Heart right ventricle (tissue), 16 donors: ENCODE measurements at places on chromosomes 2 and 18. TPM values are rescaled to one million over a fixed set of nuclear protein-coding genes. Genes with fewer than 3 reads are reported as not detected.

The TMEM18 gene
- total RNA-seq = 11.1 TPM

The TSGA10 gene
- total RNA-seq = 1.8 TPM

The PLEKHH2 gene
- total RNA-seq = 0.93 TPM

The TMSB10 gene
- 530 TPM for total RNA-seq

The CD8B2 gene
- total RNA-seq = not detected

The REG3A gene
- total RNA-seq = not detected

The CCBE1 gene
- total RNA-seq = 0.24 TPM

The RBMS1 gene
- total RNA-seq = 61.8 TPM

The PAX3 gene
- total RNA-seq = not detected

The SLC9A4 gene
- not detected for total RNA-seq

The CFAP65 gene
- not detected for total RNA-seq

The C2orf80 gene
- total RNA-seq = not detected

GRCh38 chr2:11703700-11704099 is 33.7 kb upstream of the NTSR2 start:
- no peak for DNase-seq

- DNase-seq = no peak
These were observed 80.6 kb upstream of the HS6ST1 start for GRCh38 chr2:128399256-128399655.

DNA sequence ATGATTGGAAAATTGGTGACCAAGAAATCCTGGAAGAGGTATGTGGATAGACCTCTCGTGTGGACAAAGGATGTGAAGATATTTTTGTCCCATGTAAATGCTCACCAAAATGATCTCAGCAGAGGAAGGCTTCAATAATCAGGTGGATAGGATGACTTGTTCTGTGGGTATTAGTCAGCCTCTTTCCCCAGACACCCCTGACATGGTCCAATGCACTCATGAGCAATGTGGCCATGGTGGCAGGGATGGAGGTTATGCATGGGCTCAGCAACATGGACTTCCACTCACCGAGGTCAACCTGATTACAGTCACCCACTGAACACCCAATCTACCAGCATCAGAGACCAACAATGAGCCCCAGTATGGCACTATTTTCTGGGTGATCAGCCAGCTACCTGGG is 20.2 kb downstream of the CHRNA1 start:
- no peak for DNase-seq

DNA sequence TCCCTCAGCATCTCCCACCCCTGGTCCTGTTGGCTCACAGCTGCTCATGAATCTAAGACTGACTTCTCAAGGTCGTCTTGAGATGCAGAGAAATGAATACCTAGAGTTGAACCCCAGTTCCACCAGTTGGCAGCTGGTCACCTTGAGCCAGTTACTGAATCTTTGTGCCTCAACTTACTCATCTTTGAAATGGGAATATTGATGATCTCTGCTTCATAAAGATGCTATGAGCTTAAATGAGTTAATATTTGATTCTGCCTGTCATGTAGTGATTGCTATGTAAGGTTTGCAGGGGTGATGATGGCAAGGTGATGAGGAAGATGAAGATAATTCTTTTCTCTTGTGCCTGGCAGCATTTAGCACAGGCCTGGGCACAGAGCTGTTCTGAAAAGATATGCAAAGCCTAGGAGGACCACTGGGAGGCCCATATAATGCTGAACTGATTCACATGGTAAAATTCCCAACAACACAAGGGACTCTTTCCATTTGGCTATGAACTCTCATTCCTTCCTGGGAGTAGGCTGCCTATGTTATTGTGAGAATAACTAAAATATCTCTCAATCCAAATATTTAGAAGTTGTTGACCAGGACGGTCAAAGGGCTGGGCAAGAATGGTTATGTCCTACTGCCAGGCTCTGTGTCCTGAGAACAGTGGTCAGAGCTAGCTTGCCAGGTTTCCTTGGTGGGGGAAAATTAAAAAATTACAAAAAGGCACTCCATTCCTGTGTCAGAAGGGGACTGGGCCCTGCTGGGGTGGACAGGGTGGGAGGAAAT is 70.9 kb downstream of the APOB start:
- DNase-seq = no peak

- DNase-seq = no peak
These were observed 95.4 kb downstream of the PRKCE start for GRCh38 chr2:45746888-45747287.

DNA sequence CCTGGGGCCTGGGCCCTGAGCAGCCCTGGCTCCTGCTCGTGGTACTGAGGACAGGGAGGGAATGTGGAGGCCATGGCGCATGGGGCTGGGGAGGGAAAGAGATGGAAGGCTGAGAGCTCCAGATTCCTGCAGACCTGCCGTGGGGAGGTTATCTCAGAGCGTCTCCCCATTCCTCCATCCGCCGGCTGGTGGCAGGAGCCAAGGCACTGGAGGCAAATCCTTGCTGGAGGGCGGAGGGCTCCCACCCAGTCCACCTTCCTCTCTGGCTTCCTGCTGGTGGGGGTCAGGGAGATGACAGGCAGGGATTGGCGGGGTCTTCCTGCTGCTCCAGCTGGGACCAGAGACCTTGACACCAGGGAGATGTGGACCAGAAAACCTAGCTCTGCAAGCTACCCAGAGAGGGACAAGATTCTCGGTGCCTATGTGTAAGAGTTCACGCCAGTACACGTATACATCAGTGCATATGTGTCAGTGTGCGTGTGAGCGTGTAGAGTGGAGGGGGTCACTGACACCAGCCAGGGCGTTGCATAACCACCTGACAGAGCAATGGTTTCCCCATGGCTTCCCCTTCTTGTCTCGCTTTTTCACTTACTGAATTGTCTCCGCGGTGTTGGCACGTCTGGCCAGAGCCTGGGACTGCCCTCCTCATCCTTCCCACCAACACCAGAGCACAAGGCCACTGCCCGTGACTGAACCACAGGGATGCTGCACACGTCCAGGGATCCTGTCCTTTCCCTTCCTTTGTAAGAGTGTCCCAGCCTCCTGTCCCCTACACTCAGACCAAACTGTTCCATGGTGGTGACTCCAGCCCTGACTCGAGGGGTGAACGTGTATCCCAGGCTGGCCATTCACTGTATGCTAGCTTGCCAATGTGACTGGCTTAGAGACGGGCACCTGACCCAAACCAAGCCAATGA is 15.8 kb upstream of the SEMA4C start:
- DNase-seq = no peak

DNA sequence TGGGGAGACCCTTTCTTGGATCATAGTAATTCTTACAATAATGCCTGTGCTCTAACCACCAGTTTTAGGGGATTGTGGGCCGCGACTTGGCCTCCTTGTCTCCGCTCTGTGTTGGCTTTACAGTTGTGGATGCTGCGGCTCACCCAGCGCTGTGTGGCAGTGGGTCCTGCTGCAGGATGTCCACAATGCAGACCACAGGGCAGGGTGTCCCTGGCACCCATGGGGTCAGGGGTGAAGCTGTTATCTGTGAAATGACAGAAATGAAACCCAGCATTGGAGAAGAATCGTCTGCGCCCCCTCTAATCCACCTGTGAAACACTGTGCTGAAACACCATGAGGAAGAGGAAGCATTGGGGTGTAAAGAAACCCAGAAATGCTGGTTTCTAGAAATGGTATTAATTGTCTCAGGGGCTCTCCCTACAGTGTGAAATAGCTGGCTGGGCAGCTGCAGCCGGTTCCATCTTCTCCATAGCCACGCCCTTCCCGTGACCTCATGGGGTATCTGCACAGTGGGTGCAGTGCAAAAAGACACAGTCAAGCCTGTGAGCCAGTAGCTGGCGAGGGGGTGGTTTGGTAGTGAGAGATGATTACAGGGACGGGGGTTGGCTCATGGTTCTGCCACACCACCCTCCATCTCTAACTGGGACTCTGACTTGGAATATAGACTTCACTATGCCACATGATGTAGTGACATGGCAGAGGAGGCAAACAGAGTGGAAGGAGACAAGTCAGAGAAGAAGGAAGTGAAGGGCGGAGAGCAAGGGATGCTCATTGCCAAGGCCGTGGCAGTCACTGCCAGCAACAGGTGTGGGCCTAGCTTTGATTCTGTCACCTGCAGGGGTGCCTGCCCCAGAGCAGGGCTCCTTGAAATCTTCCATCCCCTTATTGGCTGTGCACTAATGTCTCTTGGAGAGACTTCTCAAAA is 16.2 kb downstream of the INPP4A start:
- DNase-seq = peak; percentile 45

DNA sequence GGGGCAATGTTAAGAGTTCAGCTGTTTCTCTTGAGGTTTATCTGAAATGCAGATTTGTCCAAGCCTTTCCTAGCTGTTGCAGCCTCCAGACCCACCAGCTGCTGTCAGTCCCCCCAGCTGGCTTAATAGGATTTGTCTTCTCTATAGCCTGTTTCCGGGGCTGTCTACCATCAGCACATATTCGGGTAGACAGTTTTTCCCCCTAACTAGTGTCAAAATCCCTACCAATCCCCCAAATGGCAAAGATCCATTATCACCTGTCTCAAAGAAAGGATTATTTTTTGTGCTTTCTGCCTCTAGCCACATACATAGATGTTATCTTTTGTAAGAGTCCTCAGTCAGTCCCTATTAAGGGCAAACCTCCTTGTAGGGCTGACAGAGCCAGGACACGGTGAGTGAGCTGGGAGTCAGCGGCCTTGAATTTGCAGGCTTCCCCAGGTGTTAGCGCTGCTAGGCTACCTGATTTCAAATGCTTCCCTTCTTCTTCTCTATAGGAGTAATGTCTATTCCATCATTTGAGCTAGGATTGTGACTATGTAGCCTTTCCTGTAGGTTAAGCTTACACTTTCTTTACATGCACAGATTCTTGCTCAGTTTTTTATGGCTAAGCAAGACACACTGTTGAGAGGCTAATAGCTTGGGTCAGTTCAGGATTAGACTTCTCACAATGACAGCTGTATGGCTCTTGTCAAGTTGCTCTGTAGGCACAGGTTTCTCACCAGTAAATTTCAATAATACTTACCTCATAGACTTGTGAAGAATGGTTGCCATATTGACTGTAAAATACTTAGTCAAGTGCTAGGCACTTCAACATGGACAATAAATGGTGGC is 171.1 kb upstream of the UNC80 start:
- no peak for DNase-seq

- DNase-seq = no peak
These were observed 531.9 kb downstream of the XIRP2 start for GRCh38 chr2:167420211-167420610.

DNA sequence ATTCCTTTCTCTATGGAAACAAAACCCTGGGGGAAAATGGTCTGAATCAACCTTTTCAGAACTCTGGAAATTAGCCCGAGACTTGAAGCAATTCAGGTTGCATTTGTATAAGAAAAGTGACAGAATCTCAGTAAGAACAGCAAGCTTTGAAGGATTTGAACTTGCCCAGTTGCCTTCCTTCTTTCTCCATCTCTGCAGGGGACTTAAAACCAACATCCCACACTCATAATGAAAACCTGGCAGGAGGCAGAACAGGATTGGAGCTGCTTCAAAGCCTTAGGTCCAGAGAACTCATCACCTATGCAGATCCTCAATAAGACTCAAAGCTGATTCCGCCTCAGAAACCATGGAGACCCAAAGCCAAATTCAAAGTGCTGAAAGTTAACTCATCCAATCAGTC is 790.5 kb upstream of the ID2 start:
- DNase-seq = no peak

DNA sequence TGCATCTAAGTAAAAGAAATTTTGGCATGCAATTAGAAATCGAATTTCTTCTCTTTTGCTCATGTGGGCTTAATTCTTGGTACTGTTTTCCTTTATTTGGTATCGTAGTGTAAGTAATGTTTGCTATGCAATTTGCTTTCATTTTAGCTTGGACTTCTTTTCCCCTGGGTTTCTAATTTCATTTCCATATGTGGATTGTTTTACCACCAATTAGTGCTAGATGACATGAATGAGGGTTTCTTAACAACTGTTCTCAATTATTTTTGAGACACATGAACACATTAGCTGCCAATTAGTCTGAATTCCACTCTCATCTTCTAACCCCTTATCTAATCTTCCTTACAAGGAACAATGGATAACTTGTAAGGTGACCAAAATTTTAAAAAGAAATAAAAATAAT is 1047.2 kb upstream of the PIK3C3 start:
- no peak for DNase-seq

DNA sequence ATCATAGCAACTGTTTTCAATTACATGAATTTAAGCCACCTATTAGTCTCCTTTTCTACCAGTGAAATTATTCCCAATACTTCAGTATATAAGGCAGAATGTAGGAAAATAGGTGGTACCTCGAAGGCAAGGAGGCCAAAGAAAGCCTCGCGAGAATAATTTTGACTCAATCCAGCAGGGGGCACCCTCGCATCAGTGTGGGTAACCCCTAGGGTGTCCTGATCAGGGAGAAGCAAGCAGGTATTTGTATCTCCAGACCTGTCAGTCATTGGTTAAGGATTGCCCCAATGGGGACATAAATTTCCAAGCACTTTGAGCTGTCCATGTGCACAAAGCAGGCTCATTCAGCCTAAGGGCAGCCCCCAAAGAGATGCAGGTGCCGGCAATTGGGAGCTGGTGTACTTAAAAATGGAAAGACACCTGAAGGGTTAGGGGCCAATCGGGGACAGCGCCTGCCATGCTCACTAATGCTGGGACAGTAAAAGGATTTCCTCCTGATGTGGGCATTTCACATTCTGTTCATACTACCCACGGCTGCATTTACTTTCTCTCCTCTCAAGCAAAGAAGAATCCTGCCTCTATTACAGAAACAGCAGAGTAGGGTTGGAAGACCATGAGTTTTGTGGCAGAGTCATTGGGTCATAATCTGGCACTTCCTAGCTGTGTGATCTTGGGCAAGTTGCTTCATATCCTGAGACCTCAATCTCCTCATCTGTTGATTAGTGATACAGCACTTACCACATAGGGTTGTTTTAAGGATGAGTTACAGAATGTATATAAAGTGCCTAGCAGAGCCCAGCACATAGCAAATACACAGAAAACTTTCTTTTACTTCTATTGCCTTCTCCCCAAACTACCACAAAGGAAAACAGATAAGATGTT is 136.1 kb downstream of the ICOS start:
- no peak for DNase-seq

GRCh38 chr2:232139786-232140562 is 178.5 kb downstream of the DIS3L2 start:
- DNase-seq = no peak

DNA sequence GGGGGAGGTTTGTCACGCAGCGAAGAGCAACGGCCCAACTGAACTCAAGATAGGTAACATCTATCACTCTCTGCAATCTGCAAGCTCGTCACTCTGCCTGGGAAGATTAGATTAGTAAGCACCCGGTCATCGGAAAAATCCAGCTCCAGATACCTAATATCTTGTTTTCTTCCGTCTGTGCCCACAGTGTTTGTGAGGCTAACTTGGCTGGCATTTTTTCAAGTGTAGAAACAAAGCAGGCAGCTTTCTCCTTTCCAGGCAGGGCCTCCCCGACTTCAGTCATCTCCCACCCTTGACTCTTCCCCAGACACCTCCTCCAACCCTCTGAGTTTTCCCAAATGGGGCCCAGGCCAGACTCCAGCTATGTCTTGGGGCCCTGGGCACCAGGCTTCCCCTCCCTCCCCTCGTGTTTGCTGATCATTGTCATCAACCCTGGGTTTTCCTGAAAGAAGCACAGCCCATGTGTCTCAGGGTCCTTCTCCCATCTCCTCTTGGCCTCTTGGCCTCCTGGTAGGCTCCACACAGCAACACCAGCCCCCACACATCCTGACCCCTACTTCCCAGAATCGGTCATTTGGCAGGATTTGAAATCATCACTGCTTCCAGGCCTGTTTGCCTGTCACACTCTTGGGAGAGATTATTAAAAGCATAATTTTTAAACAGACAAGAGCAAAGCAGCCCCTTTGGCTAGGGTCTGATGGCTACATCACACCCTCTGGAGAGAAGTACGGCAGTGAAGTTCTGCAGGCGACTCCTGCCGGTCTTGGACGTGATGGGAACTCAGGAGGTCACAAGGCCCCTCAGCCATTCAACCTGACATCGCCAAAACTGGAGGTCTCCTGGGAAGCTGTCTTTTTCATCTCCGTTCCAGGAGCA is 144.9 kb upstream of the ID2 start:
- no peak for DNase-seq
